ENCODE measurements at places on chromosomes 4 and X. TPM values are rescaled to one million over a fixed set of nuclear protein-coding genes. Genes with fewer than 3 reads are reported as not detected.

Gene MAGEE2
- not detected for polyA plus RNA-seq

Gene TLR8
- not detected for polyA plus RNA-seq

DNA sequence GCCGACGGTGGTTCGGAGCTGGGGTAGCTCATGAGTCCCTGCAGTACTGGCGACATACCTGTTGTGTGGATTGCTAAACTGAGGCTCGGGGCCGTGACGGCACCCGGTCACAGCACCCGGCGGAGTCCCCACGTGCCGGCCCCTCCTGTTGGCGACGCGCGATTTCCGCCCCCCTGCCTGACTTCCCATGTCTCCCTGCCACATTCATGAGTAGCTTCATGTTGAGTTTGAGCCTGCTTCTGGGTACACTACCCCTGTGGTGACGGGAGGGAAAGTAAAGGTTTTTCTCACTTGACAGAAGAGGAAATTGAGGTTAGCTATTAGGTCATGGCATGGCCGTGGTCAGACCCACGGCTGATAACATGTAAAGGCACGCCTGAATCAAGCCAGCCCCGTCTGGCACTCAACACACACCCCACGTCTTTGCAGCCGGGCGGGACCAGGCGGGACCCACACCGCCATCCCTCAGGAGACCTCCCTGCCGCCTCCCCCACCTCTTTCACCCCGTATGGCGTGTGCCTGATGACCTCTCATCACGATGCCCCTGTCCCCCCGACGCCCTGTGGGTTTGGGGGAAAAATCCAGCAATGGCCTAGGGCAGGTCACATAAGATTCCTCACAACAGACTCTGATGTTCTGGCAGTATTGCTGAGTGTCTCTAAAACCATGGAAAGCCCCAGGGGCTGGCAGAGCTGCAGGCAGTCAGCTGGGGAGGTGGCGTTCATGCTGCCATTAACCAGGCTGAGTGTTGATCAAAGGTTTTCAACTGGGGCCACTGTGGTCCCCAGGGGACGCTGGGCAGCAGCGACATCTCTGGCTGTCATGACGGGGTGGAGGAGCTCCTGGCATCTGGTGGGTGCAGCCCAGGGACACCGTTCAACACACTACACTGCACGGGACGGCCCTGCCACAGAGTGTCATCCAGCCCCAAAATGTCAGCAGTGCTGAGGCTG lies 29.2 kb downstream of the P2RY8 start:
- DNase-seq, result peak; percentile 20

DNA sequence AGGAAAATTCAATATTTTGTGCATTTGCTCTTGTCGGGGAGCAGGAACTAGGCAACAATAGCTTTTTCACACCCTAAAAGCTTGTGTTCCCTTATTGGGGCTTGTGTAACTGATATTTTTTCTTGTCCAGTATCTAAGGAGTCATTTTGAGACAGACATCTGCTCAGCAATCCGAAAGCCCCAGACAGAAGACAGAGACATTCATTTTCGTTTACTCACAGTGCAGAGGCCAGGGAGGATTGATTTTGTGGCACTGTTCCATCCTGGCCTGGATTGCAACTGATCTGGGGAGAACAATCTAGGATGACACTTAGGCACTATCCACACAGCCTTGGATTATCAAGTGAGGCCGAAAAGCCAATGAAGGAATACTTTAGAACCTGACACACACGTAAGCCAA lies 27.4 kb upstream of the PLAC1 start:
- no peak for DNase-seq

GRCh38 chr4:40681600-40681999 lies 51.9 kb upstream of the RBM47 start:
- no peak for DNase-seq

- DNase-seq, result no peak
These were observed 95.2 kb downstream of the MANBA start for GRCh38 chr4:102665527-102665926.

DNA sequence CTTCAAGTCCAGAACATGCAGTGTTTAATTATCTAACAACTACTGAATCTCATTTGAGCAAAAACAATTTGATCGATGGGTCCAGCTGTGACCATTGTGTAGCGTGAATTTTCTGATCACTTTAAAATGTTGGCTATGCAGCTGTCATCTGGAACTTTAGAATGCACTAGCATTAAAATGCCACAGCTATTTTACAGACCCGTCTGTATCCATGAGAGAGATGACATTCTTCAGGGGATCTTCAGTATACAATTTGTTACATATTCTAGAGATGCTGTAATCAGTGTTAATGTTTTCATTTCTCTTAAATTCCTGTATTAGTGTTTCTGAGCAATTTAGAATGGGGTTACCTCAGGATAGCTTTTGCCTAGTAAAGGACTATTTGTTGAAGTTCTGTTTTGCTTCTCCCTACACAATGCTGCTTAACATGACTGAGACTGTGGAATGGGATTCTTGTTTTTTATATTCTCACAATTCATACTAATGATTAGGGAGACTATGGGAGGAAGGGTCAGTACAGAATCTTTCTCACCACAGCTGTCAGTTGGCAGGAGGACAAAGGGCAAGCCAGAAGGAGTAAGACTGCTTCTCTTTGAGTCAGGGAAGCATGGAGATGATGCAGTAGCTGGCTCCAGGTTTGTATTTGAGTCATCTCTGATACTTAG lies 13.2 kb upstream of the CTSO start:
- no peak for DNase-seq

- DNase-seq, result no peak
These were observed 99.9 kb downstream of the AREG start for GRCh38 chr4:74544655-74545361.

DNA sequence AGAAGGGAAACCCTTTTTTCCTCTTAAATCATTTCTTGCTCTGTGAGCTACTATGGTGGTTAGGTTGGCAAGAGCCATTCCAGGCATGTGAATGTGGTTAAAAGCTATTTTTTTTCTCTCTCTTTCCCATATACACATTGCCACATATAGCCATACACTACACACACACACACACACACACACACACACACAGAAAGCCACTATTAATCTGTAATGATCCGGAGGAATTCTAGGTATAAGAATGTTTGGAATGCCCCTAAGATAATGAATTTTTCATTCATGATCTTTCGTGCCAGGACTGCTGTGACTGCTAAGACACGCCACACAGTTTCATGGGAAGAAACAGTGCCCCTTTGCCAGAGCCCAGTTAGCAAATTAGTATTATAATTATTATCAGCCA lies 21.8 kb upstream of the TLL1 start:
- DNase-seq, result no peak

Gene GYG2
- polyA plus RNA-seq, result not detected

Gene ARAP2
- polyA plus RNA-seq, result 11.4 TPM

DNA sequence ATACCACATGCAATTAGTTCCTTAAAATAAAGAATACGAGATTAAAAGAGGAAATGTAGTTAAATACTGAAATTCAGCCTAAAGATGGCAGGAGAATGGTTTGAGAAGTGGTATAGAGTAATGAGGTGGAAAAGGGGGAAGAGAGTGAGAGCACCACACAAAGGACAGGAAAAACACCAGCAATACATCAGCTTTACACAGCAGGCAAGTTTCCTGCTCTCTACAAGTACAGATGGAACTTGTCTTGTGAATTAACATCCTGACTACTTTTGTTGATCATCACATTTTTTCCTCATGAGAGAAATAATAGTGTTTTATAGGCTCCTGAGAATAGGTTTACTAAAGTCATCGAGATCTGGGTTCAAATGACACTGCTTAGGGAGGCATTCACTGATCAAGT lies 2.9 kb upstream of the UNC5C start:
- no peak for DNase-seq
